Suppressor macrophage treated with lipopolysaccharide for 4 hours (primary cell): ENCODE measurements at places on chromosomes 6 and 20.

DNA sequence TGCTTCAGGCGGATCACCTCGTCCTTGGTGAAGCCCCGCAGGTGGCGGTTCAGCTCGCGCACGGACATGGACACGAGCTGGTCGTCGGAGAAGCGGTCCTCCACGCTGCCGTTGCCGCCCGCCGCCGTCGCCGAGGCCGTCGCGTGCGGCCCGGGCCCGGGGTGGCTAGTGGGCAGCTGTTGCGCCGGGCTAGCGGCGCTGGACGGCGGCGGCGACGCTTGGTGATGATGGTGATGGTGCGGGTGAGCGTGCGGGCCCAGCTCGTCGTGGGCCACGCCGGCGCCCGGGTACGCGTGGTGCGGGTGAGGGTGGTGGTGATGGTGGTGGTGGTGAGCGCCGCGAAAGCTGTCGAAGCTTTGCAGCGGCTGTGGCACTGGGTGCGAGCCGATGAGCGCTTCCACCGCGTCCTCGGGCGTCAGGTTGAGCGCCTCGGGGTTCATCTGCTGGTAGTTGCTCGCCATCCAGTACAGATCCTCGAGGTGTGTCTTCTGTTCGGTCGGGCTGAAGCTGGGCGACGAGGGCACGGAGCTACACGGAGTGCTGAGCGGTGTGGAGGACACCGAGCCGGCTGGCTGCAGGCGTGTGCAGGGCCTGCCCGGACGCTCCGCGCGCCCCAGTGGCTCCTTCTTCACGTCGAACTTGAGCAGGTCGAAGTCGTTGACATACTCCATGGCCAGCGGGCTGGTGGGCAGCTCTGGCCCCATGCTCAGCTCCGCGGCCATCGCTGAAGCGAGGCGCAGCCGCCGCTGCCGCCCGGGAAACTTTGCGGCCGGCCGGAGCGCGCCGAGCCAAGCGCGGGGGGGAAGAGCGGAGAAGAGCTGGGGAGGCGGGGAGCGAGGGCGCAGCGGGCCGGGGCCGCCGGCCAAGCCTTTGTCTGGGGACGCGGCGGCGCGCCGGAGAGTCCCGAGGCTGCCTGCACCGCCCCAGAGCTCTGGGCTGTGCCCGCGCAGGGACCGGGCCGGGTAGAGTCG is 622 bp downstream of the MAFB start:
- no peak for DNase-seq

GRCh38 chr20:50141811-50142561 is 11.5 kb downstream of the PEDS1 start:
- no peak for DNase-seq

- DNase-seq: peak; percentile 33
Measured at GRCh38 chr20:16732506-16733152, 2.8 kb downstream of the SNRPB2 start.

DNA sequence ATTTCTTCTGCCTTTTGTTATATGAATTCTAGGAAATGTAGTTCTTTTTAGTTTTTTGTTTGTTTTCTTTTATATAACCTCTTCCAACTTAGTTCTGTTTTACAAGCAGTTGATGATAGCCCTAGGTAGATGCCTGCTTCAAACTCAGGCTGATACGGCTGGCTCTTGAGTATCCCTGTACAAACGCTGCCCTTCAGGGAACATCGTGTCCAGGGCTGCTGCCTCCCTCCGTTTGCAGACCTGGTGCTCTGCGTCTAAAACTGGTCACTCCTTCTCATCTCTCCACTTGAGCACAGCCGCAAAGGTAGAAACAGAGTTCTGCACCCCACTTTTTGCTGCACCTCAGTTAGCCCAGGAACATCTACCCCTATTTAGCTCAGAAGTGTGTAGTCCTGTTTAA is 310.1 kb downstream of the PRL start:
- no peak for DNase-seq

DNA sequence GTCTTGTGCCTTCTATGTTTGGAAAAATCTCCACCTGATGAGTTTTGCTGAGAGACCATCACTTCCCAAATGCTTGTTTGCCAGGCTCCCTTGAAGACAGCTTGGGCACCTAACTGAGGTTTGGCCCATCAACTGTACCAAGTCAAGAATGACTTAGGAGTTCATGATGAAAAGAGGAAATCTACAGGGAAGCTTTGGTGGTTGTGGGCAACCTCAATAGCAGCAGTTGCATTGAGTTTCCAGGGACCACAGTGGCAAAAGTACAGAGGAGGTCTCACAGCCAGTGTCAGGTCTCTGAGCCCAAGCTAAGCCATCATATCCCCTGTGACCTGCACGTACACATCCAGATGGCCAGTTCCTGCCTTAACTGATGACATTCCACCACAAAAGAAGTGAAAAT is 49.7 kb upstream of the PHACTR1 start:
- DNase-seq: no peak

- no peak for DNase-seq
Measured at GRCh38 chr6:12420626-12421025, 130.5 kb downstream of the EDN1 start.

GRCh38 chr6:134402372-134402984 is 84.6 kb upstream of the SGK1 start:
- DNase-seq: no peak

GRCh38 chr20:46618316-46619100 is 32.8 kb downstream of the SLC13A3 start:
- no peak for DNase-seq

DNA sequence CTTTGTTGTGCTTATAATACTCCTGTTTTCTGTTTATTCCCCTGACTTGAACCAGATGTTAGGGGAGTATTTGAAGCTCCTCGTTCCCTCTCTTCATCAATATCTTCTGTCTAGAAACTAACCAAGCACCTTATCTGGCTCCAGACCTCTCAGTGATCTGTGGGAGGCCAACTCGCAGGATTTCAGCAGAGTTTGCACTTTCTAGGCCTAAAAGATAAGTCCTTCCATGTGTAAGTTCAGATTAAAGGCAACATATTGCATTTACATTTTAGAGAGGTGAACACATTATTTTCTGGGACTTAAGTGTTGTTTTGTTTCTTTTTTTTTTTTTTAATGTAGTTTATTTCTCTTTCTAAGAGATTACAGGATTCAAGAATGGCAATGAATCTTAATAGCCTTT is 139.4 kb upstream of the AKAP12 start:
- DNase-seq: no peak

DNA sequence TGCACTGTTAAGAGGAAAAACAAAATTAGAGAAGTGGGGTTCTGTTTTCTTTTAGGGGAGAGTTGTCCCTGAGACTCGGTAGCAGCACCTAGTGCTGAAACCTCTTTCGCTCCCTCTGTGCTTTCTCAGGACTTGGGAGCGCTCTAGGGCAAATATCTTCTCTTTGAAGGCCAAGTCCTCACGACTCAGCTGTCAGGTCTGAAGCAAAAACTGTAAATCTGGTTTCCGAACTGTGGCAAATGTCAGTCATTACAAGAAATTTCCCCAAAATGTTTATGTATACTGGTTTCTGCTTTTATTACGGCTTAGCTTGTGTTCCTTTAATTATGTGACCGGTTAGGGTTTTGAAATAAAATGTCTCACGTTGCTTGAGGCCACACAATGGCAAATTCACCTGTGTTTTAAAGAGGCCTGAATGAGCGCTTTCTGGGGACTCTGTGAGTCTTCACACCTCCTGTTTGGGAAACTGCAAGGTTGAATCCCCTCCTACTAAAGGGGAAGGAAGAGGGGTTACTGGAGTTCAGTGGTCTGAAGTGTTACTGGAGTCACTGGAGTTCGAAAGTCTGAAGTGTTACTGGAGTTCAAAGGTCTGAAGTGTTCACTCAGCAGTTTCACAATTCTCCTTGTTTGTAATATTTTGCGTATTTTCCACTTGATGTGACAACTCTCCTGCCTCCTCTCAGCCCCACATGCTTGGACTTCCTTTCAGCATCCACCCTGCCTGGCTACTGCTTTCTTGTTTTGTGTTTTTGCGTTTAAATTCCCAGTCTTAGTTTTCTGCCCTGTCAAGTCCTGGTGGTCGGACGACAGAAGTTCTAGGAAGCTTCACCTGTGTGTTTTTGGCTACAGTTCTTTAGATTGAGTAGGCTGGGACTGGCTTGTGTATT is 1.6 kb downstream of the SMPDL3A start:
- peak; percentile 91 for DNase-seq

- no peak for DNase-seq
Measured at GRCh38 chr6:51093871-51094270, 275.2 kb downstream of the TFAP2B start.

DNA sequence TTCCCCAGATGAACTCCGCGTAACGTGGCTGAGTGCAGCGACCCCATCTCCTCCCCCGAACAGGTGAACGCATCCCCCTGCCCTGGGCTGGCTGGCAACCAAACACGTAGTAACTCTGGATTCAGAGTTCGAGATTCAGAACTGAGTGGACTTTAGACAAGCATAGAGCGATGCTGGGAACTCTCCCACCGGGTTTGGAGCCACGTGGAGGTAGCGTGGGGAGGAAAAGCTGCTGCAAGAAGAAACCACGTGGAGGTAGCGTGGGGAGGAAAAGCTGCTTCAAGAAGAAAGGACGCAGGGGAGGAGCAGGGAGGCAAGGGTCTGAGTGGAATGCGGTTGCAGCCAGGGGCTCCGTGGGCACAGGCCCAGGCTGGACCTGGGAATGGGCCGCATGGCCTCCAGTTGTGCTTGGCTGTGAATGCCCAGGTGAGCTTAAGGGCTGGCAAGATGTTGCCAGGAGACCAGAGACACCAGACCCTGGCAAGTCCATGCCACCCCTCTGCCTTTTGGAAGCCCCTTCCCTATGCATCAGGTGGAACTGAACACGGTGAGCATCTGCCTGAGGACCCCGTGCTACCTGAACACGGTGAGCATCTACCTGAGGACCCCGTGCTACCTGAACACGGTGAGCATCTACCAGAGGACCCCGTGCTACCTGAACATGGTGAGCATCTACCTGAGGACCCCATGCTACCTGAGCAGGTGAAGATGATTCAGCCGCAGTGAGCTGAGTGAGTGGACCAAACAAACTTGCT is 118.0 kb upstream of the FRMD1 start:
- DNase-seq: no peak

DNA sequence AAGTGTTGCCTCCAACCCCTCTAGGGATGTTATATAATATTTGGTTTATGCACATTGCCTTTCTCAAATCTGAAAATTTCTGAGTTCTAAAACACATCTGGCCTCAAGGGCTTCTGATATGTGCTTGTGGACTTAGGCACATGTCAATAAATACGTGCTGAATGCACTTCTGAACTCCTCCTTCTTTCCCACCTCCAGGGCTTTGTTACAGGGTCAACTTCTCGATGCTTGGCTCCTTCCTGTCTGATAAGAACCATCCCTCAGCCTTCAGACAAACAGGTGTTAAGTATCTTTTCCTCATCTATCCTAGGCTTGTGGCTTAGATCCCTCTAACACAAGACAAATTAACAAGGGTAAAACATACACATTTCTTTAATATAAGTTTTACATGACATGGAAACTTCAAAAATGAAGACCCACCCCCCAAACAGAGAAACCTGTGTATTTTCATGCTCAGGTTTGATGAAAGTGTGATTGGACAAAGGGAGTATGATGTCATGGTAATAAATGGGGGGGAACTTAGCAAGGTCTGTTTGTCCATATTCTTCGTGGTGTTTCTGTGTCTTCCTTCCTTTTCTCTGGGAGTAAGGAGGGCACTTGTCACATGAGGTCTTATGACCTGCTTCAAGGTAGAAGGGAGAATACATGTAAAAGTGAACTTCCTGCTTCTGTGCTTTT is 326.9 kb downstream of the CD83 start:
- no peak for DNase-seq

- DNase-seq: no peak
Measured at GRCh38 chr6:121236984-121237383, 97.3 kb downstream of the TBC1D32 start.

GRCh38 chr20:53004267-53004813 is 32.2 kb downstream of the TSHZ2 start:
- no peak for DNase-seq

GRCh38 chr6:20028562-20028961 is 183.7 kb downstream of the MBOAT1 start:
- peak; percentile 2 for DNase-seq

DNA sequence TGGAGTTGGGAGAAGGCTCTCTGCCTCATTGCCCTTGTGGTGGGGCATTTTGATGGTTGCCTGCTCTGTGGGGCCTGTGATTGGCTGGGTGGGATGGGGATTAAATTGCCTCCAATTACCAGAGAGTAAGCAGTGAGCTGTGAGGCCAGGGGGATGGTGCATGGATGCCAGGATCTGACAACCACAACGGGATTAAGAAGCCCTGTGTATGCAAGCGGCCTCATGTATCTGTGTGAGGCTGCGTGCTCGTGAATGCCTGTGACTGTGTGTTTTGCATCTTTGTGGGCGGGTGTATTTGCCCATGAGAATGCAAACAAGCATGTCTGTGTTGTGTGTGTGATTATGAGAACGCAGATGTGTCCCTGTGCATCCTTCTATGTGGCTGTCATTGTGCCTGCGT is 46.1 kb downstream of the CD40 start:
- no peak for DNase-seq

DNA sequence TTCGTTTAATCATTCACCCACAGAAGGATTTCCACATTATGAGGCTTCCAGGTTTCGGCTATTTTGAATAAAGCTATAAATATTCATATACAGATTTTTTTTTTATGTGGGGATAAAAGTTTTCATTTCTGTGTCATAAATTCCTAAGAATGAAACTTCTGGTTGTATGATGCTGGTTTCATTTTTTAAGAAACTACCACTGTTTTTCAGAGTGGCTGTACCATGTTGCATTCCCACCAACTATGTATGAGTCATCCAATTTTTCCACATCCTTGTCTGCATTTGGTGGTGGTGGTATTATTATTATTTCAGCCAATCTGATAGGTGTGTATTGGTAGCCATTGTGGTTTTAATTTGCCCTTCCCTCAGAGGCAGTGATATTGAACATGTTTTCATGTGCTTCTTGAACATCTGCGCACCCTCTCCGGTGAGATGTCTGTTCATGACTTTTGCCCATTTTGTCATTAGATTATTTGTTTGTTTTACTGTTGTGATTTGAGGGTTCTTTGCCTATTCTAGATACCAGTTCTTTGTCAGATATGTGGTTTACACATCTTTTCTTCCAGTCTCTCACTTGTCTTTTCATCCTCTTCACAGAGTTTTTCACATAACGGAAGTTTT is 75.5 kb downstream of the DOK5 start:
- no peak for DNase-seq

- DNase-seq: no peak
Measured at GRCh38 chr6:22322103-22323030, 25.5 kb upstream of the PRL start.

DNA sequence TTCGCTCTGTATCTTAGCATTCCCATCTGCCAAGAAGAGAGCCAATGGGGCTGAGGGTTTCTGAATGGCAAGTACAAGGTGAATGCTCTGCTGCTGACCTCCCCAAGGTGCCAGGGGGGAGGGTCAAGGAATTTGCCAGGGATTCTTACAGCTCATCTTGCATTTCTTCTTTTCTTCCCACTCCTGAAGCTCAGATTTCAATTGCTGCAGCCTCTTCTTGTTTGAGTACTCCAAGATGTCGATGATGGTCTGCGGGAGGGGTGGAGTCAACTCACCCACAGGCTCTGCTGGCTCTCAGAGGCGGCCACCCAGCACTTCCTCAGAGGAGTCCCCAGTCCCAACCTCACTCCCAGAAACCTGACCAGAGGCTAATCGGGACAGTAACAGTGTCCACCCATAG is 12.4 kb downstream of the C20orf96 start:
- DNase-seq: no peak

- no peak for DNase-seq
Measured at GRCh38 chr6:118860880-118861279, 33.1 kb upstream of the ASF1A start.
